Stimulated activated CD8-positive, alpha-beta memory T cell treated with anti-CD3 and anti-CD28 coated beads, Interleukin-4, amount 100 ng/mL, for 1 hour (primary cell): ENCODE measurements at places on chromosomes 1 and 21.

DNA sequence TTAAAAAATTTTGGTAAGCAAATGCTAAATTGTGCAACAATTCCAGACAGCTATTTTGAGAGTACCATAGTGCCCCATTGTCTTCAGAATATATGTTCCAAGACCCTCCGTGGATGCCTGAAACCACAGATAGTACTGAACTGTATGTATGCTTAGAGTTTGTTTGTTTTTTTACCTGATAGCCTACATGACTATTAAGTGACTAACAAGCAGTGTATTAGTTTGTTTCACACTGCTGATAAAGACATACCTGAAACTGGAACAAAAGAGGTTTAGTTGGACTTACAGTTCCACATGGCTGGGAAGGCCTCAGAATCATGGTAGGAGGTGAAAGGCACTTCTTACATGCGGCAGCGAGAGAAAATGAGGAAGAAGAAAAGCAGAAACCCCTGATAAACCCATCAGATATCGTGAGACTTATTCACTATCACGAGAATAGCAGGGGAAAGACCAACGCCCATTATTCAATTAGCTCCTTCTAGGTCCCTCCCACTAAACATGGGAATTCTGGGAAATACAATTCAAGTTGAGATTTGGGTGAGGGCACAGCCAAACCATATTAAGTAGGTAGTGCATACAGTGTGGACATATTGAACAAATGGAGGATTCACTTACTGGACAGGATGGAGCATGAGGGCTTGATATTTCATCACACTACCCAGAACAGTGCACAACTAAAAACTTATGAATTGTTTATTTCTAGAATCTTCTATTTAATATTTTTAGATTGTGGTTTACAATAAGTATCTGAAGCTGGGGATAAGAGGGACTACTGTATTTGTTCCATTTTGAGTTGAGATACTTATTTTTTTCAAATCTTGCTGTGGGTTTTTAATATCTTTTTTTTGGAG is 78.5 kb downstream of the LHX9 start:
- no peak for DNase-seq

DNA sequence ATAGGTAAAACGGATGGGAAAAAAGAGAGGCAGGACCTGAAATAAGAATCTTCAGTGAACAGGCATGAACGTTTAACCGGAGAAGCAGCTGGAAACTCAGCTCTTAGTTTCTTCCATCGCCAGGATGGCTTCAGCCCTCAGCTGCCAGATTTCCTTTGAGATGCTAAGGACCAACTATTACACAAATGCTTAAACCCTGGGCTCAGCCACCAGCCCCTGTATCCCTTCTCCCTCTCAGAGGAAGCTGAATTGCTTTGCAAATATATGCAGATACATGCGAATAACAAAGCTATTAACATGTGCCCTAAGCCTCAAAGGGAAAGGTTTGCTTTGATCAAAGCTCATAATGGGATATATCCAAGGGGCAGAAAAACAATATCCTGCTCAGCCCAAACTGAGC is 515.1 kb downstream of the OMA1 start:
- no peak for DNase-seq

DNA sequence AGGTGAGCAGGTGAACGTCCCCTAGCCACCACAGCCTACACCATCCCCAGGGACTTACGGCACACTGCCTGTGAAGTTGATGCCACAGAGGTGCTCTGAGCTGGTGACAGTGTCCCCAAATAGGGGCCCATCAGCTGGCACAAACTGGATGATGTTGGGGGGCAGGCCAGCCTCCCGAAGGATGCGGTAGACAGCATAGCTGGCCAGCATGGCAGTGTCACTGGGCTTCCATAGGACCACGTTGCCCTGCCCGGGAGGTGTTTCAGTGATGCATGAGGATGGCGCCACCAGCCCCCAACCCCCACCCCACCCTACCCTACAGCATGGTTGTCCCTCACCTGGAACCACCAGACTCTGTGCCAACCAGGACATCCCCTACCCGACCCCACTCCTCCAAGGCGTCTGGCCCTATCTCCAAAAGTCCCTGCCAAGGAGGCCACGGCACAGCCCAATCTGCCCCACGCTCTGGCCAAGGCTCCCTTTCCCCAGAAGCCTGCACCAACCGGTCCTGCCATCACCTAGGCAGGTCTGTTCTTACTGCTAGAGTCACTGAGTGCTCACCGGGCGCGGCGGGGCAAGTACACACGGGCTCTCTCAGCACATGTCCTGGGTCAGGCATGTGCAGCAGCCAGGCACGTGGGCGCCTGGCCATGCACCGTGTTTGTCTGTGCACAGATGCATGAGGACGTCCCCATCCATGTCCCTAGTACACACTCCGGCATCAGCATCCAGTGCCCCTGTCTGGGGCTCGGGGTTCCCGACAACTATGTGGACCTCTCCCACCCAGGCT is 20.5 kb downstream of the ALDH4A1 start:
- DNase-seq, result no peak

DNA sequence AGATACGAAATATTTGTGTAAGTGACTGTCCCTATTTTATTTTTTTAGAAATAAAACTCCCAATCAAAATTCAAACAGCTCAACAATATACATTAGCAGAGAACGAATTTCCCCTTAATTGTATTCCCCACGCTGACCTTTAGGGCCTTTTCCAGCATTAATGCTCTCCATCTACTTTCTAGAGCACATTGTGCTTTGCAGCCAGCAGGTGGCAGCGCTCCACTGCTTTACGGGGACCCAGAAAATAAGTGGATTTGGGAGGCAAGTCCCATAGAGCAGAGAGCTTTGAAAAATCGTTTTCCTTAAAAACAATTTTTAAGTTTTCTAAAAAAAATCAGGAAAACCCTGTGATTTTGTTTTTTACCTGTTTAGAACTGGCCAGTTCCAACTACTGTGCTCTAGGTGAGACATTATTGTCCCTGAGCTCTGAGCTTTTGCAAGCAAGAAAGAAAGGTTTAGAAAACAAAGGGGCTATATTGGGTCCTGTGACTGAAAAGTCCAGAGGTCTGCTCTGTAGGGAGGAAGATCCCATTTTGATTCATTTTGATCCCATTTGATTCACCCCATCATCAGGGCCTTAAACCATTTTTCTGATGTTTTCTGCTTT is 144.4 kb upstream of the ZNF644 start:
- no peak for DNase-seq

- DNase-seq, result no peak
Measured at GRCh38 chr1:227546598-227547309, 16.6 kb upstream of the ZNF678 start.

GRCh38 chr21:35510294-35510693 is 461.2 kb upstream of the RUNX1 start:
- no peak for DNase-seq
